IMR-90 (cell line): ENCODE measurements at places on chromosomes 2 and 18. TPM values are rescaled to one million over a fixed set of nuclear protein-coding genes. Genes with fewer than 3 reads are reported as not detected.

DNA sequence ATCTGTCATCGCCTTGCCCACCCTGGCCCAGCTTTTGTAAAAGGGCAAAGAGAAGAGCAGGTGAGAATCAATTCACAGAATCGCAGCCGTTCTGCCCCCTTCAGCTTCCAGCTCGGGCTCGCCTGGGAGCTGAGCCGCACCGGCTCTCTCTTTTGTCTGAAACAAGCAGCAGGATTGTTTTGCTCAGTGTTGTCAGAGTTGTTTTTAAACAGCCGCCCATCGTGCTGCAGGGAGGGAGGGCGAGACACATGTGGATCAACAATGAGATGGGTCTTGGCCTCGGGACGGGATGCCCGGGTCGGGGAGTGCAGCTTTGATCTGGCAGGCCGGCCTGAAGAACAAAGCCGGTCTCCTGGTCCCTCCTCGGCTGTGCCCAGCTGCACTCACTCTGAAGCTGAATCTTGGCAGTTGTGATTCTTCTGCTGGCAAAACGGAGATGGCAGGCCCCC is 39.7 kb upstream of the HDAC4 start:
- no peak overlapping the region for H3K4me3 ChIP-seq
- no peak for DNase-seq
- H3K27ac ChIP-seq, result no peak overlapping the region
- no peaks in the 10 kb centered on the region for H3K36me3 ChIP-seq
- no peaks in the 10 kb centered on the region; the same call in 1 of the 2 replicates for H3K4me1 ChIP-seq

DNA sequence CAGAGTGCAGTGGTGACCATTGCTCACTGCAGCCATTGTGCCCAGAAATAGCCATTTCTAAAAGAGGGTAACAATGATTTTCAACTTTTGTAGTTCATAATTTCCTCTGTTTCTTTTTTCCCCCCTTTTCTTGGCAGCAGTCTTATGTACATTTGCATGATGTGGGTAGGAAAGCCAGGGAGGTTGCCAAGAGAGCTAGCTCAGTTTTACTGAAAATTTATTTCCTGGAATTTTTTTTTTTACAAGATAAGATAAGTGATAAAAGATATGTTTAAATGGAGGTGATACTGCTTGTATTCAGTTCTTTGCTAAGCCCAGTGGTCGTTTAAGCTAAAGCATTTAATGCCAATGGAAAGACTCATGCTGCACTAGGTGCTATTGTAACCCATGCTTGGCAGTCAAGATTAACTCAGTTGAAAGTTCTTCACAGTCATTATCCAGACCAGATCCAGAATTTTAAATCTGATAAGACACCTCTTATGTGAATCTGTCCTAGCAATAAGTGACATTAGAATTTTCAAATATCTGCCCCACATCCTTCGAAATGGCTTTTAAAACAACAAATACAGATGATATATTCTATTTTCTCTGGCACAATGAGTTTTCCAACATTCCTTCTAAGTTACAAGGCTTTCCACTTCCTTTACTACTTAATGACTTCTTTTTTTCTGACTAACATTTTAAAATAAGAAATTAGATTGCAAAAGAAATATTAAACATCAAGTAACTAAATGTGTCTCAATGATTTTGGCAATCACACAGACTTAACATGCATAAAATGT is 4.4 kb upstream of the ATP8B1 start:
- H3K36me3 ChIP-seq, result no peaks in the 10 kb centered on the region
- H3K4me1 ChIP-seq, result peaks cover 12% of the 10 kb centered on the region
- DNase-seq, result peak; percentile 82
- peak overlapping the region; percentile 97 for H3K27ac ChIP-seq
- H3K27me3 ChIP-seq, result no peaks in the 10 kb centered on the region

DNA sequence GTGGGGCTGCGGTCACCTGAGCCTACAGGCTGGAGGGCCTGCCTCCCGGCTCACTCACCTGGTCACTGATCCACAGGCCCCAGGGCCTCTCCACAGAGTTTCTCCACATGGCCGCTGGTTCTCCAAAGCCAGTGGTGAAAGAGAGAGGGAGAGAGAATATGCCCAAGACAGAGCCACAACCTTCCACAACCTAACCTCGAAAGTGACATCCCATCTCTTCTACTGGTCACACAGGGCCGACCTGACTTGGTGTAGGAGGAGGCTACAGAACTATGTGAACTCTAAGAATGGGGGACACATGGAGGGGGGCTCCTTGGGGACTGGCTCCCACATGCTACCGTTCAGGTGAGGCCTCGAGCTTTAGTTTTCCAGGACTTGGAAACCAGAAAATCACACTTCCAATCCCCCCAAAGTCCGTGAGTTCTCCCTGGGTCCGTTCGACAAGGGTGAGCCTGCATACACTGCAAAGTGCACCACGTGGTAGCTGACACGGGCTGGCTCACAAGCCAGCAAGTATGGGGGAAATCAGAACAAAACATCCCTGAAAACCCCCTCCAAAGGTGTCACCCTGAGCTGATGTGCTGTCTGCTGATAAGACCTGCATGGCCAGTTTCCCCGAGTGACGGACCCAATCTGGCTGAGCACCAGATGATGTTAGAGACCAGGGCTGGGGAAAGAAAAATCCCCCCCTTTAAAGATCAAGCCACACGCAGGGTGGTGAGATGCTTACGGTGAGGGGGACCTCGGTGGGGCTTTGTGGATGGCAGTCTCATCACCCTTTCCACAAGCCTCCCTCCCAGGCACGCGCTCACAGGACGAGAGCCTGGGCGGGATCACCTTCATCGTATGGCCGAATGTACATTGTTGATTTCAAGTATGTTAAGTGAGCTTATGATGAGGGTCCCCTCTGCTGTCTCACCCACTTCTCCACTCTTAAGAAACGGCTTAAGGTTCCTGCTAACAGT is 54.2 kb upstream of the SEMA4C start:
- no peak overlapping the region for H3K27ac ChIP-seq
- H3K27me3 ChIP-seq, result peaks cover 66% of the 10 kb centered on the region
- no peak overlapping the region for H3K4me3 ChIP-seq
- DNase-seq, result no peak

- no peaks in the 10 kb centered on the region for H3K27me3 ChIP-seq
- H3K4me3 ChIP-seq, result no peak overlapping the region
- no peak for DNase-seq
Observed at GRCh38 chr2:240603846-240604245, 17.3 kb downstream of the CAPN10 start.

- H3K27ac ChIP-seq, result peak overlapping the region; percentile 67; the same call in 1 of the 2 replicates
- DNase-seq, result peak; percentile 90
- H3K4me1 ChIP-seq, result peaks cover 23% of the 10 kb centered on the region
- no peaks in the 10 kb centered on the region for H3K36me3 ChIP-seq
- no peaks in the 10 kb centered on the region for H3K27me3 ChIP-seq
- H3K4me3 ChIP-seq, result no peak overlapping the region
Observed at GRCh38 chr2:200042102-200042735, 86.8 kb downstream of the MAIP1 start.

GRCh38 chr2:219218732-219219701 is at the start of gene ABCB6:
Gene ABCB6, minus strand, starts transcription at chr2:219218958. Its CDS starts 285 bp downstream, at chr2:219218673.
- no peaks in the 10 kb centered on the region for H3K27me3 ChIP-seq
- H3K4me1 ChIP-seq, result peaks cover 5% of the 10 kb centered on the region; the same call in 1 of the 2 replicates
- peaks cover 50% of the 10 kb centered on the region for H3K36me3 ChIP-seq

DNA sequence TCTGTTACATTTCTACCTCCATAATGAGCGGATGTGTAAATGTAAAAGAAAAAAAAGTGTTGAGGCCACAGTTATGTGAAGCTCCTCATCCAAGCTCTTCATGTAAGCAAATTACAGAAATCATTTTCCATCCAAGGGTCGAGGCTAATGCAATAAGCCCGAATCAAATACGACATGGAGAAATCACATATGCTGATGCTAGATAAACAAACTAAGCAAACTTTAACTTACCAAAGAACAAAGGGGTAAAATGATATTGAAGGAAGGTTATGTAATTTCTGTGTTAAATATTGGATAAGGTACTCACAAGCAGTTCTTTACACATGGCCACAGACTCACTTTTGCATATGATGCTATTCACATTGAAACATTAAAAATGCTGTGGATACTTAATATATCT is 310.2 kb upstream of the ID2 start:
- H3K27me3 ChIP-seq, result peaks cover 6% of the 10 kb centered on the region
- H3K27ac ChIP-seq, result no peak overlapping the region
- no peaks in the 10 kb centered on the region for H3K36me3 ChIP-seq
- no peaks in the 10 kb centered on the region for H3K4me1 ChIP-seq
- DNase-seq, result no peak

- no peaks in the 10 kb centered on the region for H3K27me3 ChIP-seq
- H3K4me3 ChIP-seq, result no peak overlapping the region
- H3K36me3 ChIP-seq, result no peaks in the 10 kb centered on the region
- no peak for DNase-seq
- H3K4me1 ChIP-seq, result no peaks in the 10 kb centered on the region
Observed at GRCh38 chr2:83595926-83596325, 863.2 kb downstream of the SUCLG1 start.

DNA sequence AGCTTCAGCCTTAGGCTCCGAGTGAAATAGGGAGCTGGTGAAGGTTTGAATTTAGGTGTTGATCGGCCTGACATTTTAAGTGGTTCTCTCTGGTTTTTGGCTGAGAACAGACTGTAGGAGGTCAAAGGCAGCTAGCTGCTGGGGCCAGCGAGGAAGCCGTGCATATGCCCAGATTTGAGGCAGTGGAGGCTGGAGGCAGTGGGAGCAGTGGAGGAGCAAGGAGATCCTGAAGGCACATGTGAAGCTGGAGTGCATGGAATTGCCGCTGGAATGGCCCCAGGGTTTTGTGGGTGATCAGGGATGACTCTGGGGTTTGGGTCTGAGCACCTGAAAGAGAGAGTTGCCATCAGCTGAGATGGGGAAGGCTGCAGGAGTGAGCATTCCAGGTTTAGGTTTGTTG is 25.1 kb downstream of the STEAP3 start:
- H3K27me3 ChIP-seq, result no peaks in the 10 kb centered on the region
- H3K4me1 ChIP-seq, result peaks cover 28% of the 10 kb centered on the region
- no peak for DNase-seq
- H3K36me3 ChIP-seq, result peaks cover 4% of the 10 kb centered on the region

- no peak overlapping the region for H3K27ac ChIP-seq
- H3K4me3 ChIP-seq, result no peak overlapping the region
- no peaks in the 10 kb centered on the region for H3K27me3 ChIP-seq
Observed at GRCh38 chr18:65725251-65726050, 25.4 kb upstream of the CDH7 start.

DNA sequence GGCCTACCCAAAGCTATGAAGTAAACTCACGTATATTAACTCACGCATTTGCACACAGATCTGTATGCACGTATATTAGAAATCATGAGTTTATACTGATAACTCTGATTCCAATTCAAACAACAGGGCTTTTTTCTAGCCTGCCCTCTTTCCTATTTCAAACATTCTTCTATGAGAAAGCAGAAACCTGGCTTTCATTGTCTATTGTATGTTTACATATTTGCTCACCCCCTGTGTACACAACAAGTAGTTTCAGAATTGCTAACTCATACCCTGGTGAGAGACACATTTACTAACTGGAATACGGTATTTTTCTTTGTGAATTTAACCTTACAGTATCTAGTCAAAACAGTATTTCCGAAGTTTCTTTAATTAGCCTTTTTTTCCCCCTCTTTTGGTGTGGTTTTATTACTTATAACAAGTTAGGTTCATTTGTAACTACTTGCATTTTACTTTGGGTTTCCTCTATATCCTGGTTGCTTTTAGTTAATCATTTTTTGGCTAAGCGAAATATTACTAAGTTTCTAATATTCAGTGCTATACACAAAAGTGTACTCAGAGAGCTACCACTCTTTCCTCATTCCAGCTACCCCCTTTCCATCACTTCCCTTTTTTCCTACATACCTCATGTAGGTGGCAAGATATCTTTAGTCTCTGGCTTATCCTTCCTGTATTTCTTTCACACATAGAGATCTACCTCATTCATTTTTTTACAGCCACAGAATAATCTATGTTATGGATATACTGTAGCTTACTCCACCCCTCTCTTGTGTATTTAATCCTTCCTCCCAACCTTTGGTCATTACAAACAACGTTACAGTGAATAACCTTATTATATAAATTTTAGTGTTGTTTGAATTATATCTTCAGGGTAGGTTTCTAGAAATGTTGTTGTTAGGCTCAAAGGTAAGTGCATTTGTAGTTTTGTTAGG is 112.7 kb upstream of the BCL2L11 start:
- H3K36me3 ChIP-seq, result no peaks in the 10 kb centered on the region
- H3K4me1 ChIP-seq, result no peaks in the 10 kb centered on the region
- no peak overlapping the region for H3K27ac ChIP-seq
- no peak overlapping the region for H3K4me3 ChIP-seq

DNA sequence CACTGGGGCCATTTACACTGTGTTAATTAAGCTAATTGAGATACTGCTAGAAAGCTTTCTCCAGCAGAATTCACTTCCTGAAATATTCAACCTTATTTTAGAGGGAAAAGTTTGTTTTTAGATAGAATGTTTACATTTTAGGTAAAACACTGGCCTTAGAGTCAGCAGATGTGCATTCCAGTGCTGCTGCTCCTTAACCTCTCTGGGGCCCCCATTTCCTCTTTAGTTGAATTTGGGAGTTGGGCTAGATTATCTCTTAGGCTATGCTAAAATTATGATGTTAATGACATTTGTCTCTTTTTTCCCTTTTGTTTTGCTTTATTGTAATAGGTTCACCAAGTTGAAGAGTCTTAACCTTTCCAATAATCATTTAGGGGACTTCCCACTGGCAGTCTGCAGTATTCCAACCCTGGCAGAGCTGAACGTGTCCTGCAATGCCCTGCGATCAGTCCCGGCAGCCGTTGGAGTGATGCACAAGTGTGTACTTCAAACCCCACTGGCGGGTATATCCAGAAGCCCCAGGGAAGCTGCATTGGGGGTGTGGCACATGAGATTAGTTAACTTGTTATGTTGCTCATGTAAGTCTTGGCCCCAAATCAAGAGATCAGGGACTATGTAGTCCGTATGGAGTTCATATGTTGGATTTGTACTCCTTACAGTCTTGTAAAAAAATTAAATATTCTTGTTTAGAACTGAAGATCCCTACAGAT is 179.5 kb downstream of the PHLPP1 start:
- H3K4me3 ChIP-seq, result no peak overlapping the region
- DNase-seq, result peak; percentile 26
- H3K36me3 ChIP-seq, result no peaks in the 10 kb centered on the region
- H3K27ac ChIP-seq, result peak overlapping the region; percentile 90
- no peaks in the 10 kb centered on the region for H3K27me3 ChIP-seq

DNA sequence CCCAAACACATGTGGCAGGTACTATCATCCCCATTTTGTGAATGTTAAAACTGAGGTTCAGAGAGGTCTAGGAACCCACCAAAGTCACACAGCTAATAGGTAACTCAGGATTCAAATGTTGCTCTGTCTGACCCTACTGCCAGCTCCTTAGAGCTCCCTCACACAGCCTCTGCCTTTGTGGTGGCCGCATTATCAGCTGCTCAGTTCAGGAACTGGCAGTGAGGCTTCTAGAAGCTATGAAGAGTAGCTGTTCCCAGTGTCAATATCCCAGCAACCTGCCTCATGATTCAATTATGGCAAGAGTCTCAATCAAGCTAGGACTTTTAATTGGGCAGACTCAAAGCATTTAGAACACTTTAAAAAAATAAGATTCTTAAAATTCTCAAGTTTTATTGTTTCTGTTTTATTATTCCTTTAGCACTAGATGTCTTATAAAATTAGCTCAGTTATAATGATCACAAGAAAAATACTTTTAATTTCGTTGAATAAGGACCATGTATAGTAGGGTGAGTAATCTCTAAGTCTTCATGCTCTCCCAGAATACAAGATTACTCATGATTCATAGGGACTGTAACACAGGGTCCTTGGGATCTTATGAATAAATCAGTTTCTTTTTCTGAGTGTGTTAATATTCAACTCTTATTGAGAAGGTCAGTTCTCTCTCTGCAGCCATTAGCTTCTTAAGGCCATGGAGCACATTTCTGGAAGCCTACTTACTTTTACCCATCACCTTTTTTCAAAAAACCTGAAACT is 342.7 kb downstream of the RND3 start:
- peak; percentile 76 for DNase-seq
- no peak overlapping the region for H3K4me3 ChIP-seq
- no peak overlapping the region for H3K27ac ChIP-seq
- peaks cover 7% of the 10 kb centered on the region; the same call in 1 of the 2 replicates for H3K4me1 ChIP-seq

Gene SERPINB13
- polyA plus RNA-seq, result not detected in 2 replicates

Gene COL6A3
- polyA plus RNA-seq, result 798 and 964 TPM in 2 replicates

Gene NT5DC4
- not detected in 2 replicates for polyA plus RNA-seq

Gene KHK
- polyA plus RNA-seq, result 0.80 and 0.82 TPM in 2 replicates

Gene TEKT4
- not detected in 2 replicates for polyA plus RNA-seq
